Neural progenitor cell (in vitro differentiated cells): ENCODE measurements at places on chromosomes 6 and 20. TPM values are rescaled to one million over a fixed set of nuclear protein-coding genes. Genes with fewer than 3 reads are reported as not detected.

- H3K27ac ChIP-seq = peak overlapping the region; percentile 65
- no peaks in the 10 kb centered on the region for H3K36me3 ChIP-seq
- no peaks in the 10 kb centered on the region for H3K4me1 ChIP-seq
- DNase-seq = peak; percentile 82
- H3K27me3 ChIP-seq = no peaks in the 10 kb centered on the region
Measured at GRCh38 chr6:26284537-26285142, 80.4 kb upstream of the BTN3A2 start.

STMND1 gene
- total RNA-seq = not detected in 2 replicates

GRCh38 chr6:35093118-35093445 lies 48.1 kb downstream of the TCP11 start:
- no peaks in the 10 kb centered on the region for H3K27me3 ChIP-seq
- peaks cover 8% of the 10 kb centered on the region for H3K4me1 ChIP-seq
- no peak overlapping the region for H3K27ac ChIP-seq

PEX7 gene
- total RNA-seq = 16.7 and 16.9 TPM in 2 replicates

DEF6 gene
- 0.17 and 0.19 TPM in 2 replicates for total RNA-seq

OXT gene
- total RNA-seq = not detected in 2 replicates

DNA sequence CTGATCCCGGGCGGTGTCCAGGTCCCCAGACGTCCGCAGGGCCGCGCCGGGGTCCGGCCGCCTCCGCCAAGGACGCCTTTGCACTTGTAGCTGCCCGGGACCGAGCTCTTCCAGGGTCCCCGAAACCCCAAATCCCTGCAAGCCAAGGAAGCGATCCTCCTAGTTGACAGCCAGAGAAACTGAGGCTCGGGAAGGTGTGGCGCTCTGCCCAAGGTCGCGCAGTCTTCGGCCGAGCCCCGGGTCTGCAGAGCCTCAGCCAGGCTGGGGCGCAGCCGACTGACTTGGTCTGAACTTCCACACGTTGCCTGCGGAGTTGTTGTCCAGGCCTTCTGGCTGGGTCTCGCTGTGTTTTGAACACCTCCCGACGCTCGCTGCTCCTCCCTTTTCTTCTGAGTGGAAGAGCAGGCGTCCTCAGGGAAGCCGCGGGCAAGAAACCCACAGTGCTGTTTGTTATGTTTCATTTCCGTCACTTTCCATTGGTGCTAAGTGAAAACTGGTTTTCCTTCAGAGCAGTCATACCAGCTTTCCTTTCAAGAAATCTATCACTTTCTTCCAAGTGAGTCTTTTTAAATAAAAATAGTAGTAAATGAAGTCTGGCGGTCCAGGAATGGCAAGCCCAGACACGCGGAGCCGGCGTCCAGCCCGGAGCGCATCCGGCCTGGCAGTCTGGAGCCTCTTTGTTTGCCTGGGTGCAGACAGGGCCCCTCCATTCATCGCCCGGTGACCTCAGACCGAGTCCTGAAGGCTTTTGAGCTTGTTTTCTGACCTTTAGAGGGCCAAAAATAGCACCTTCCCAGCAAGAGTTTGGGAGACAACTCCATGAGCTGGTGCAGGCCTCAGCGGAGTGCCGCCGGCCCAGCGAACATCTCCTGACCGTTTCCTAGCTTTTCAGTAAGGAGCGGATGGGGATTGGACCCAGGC lies 698 bp downstream of the FAM210B start:
- H3K4me3 ChIP-seq = peak overlapping the region; percentile 81
- no peaks in the 10 kb centered on the region for H3K36me3 ChIP-seq
- H3K4me1 ChIP-seq = peaks cover 20% of the 10 kb centered on the region

DNA sequence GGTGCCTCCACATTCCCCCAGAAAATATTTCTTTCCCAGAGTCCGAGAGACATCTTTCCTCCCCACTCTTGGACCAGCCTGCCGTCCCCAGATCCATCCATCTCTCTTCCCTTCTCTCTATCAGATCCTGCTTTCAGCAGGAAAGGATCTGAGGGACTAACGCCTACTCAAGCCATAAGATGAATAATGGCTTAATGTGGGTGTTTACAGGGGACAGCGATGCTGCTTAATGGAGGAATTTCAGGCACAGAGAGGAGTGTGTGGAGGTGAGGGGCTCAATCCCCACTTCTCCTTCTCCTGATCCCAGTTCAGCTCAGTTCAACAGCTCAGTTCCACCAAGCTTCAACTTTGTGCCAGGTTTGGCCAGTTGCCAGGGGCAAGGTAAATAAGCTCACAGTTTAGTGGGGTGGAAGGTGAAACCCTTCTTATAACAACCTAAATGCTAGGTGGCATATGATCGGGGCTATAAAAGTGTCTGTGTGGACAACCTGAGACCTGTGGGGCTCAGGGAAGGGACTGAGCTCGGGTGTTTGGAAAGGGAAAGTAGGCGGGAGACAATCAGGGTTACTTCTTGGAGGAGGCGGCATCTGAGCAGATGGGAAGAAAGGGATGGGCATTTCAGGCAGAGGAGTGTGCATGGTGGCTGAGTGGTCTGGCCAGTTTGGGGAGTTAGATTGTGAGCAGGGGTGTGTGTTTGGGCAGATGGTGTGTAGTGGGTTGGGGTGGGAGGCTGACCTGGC lies 55.8 kb downstream of the CDH22 start:
- no peak for DNase-seq
- H3K4me1 ChIP-seq = peaks cover 13% of the 10 kb centered on the region
- no peak overlapping the region for H3K27ac ChIP-seq
- peaks cover 79% of the 10 kb centered on the region for H3K27me3 ChIP-seq
- no peak overlapping the region for H3K4me3 ChIP-seq

- no peaks in the 10 kb centered on the region for H3K36me3 ChIP-seq
- H3K4me3 ChIP-seq = no peak overlapping the region
- peak; percentile 77 for DNase-seq
Measured at GRCh38 chr6:63943826-63944225, 308.2 kb downstream of the PHF3 start.

DNA sequence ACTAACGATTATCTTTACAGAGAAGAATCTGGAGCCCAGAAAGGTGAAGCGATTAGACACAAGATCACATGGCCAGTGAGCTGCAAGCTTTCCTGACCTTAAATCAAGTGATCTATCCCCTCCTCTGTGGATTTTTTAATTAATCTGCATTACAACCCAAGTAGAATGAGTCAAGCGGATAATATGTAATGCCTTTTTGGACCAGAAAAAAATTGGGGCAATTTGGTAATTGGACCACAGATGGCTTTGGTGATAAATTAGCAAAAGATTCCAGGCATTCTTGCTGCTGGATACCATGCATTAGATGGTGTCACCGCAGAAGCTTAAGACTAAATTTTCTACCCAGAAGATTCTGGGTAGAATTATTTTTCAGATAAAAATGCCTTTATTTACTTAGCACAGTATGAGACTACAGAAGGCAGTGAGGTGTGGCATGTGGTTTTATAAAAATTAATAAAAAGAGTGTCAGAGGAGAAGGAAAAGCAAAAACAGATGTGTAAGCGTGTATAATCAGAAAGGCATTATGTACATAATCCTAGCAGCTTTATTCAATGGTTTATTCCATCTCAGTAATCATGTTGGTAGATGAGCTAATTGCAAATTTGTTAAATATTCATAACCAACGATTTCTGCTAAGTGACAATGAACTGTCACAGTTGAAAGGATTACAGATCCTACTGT lies 53.9 kb upstream of the PCSK2 start:
- DNase-seq = no peak
- H3K27ac ChIP-seq = no peak overlapping the region
- no peak overlapping the region for H3K4me3 ChIP-seq
- H3K27me3 ChIP-seq = no peaks in the 10 kb centered on the region

DNA sequence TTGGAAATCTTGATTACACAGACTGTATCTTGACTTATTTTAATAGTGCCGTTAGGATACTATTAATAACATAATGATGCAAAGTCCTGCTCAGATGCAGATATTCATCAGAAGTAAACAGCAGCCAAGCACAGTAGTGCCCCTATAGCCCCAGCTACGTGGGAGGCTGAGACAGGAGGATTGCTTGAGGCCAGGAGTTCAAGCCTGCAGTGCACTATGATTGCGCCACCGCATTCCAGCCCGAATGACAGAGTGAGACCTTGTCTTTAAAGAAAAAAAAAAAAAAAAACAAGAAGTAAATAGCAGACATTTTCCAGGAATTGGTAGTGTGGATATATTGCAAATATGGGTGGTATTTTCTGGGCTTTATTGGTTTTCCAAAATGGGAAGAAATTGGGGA lies 61.8 kb downstream of the TULP4 start:
- H3K4me1 ChIP-seq = peaks cover 12% of the 10 kb centered on the region
- DNase-seq = no peak
- H3K4me3 ChIP-seq = no peak overlapping the region
- no peaks in the 10 kb centered on the region for H3K36me3 ChIP-seq
- no peaks in the 10 kb centered on the region for H3K27me3 ChIP-seq

GRCh38 chr6:849075-849506 lies 156.2 kb upstream of the EXOC2 start:
- no peaks in the 10 kb centered on the region for H3K36me3 ChIP-seq
- no peak overlapping the region for H3K4me3 ChIP-seq
- no peak for DNase-seq
- no peaks in the 10 kb centered on the region for H3K27me3 ChIP-seq
- H3K4me1 ChIP-seq = no peaks in the 10 kb centered on the region

ADGRF1 gene
- total RNA-seq = not detected in 2 replicates

DNA sequence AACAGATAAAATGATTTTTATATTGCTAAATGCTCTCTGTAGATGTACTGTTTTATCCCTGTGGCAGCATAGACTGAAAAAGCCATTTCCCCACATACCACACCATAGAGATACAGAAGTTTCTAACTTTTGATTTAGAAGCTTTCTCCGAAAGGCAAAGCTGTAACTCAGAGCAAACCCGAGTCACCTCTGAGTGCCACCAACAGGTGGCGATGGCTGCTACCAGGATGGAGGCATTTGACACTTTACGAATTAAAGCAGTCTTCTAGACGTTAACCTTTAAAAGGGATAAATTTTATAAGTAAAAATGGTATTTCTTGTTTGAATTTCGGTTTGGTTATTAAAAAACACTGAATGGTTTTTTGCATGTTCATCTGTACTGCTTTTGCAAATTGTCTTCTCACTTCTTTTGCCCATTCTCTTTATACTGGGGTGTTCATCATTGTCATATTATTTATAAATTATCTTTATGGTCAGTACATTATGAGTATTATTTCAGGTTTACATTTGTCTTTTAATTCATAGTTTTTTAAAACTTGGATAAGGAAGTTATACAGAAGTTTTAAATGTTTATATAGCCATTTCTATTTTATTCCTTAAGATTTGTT lies 201.0 kb upstream of the CEP162 start:
- peak; percentile 70 for DNase-seq
- H3K4me1 ChIP-seq = peaks cover 28% of the 10 kb centered on the region
- no peaks in the 10 kb centered on the region for H3K36me3 ChIP-seq
- no peak overlapping the region for H3K27ac ChIP-seq
- no peaks in the 10 kb centered on the region for H3K27me3 ChIP-seq
- no peak overlapping the region for H3K4me3 ChIP-seq

- H3K36me3 ChIP-seq = no peaks in the 10 kb centered on the region
- no peak within 1 kb of the TSS for H3K4me3 ChIP-seq
- no peak within 1 kb of the TSS for H3K27ac ChIP-seq
- no peaks in the 10 kb centered on the region for H3K4me1 ChIP-seq
- H3K27me3 ChIP-seq = no peaks in the 10 kb centered on the region
- DNase-seq = no peak
Measured at GRCh38 chr20:17699931-17700351, at the start of gene BANF2. Gene BANF2 (plus strand): TSS chr20:17699966. CDS start chr20:17725026, 25,060 bp downstream.

GRCh38 chr6:19525673-19526072 lies 311.5 kb upstream of the ID4 start:
- no peak for DNase-seq
- H3K27me3 ChIP-seq = no peaks in the 10 kb centered on the region
- no peaks in the 10 kb centered on the region for H3K4me1 ChIP-seq
- H3K4me3 ChIP-seq = no peak overlapping the region

VSX1 gene
- not detected in 2 replicates for total RNA-seq

- no peak overlapping the region for H3K27ac ChIP-seq
- no peaks in the 10 kb centered on the region for H3K27me3 ChIP-seq
- no peak overlapping the region for H3K4me3 ChIP-seq
- H3K4me1 ChIP-seq = peaks cover 18% of the 10 kb centered on the region
Measured at GRCh38 chr20:51116765-51117686, 94.1 kb upstream of the KCNG1 start.

FAM209B gene
- total RNA-seq = not detected in 2 replicates

LY6G5C gene
- total RNA-seq = 0.09 TPM in 1 of 2 replicates, not detected in the other

IL17F gene
- total RNA-seq = not detected in 2 replicates

UBE2J1 gene
- 27.4 and 43.0 TPM in 2 replicates for total RNA-seq

GRCh38 chr6:22668307-22668706 lies 98.9 kb downstream of the HDGFL1 start:
- no peak overlapping the region for H3K4me3 ChIP-seq
- no peaks in the 10 kb centered on the region for H3K4me1 ChIP-seq

KIFC1 gene
- 93.9 and 179 TPM in 2 replicates for total RNA-seq

KIF25 gene
- 1.2 and 1.5 TPM in 2 replicates for total RNA-seq

GRCh38 chr6:98782772-98783171 lies 51.6 kb upstream of the POU3F2 start:
- no peaks in the 10 kb centered on the region for H3K36me3 ChIP-seq
- DNase-seq = no peak
- no peak overlapping the region for H3K27ac ChIP-seq

LRRC73 gene
- 0.37 TPM in 1 of 2 replicates, not detected in the other for total RNA-seq

C6orf58 gene
- total RNA-seq = not detected in 2 replicates

KCNG1 gene
- total RNA-seq = 2.2 and 11.4 TPM in 2 replicates

GRCh38 chr20:2005359-2005758 lies 11.5 kb upstream of the PDYN start:
- peaks cover 9% of the 10 kb centered on the region for H3K27me3 ChIP-seq
- no peak for DNase-seq
- H3K4me1 ChIP-seq = peaks cover 2% of the 10 kb centered on the region
- no peak overlapping the region for H3K4me3 ChIP-seq

GRCh38 chr6:72627539-72627938 lies 5.7 kb downstream of the KCNQ5 start:
- no peak for DNase-seq
- H3K27ac ChIP-seq = no peak overlapping the region
- H3K4me3 ChIP-seq = no peak overlapping the region
- H3K27me3 ChIP-seq = peaks cover 25% of the 10 kb centered on the region

DNA sequence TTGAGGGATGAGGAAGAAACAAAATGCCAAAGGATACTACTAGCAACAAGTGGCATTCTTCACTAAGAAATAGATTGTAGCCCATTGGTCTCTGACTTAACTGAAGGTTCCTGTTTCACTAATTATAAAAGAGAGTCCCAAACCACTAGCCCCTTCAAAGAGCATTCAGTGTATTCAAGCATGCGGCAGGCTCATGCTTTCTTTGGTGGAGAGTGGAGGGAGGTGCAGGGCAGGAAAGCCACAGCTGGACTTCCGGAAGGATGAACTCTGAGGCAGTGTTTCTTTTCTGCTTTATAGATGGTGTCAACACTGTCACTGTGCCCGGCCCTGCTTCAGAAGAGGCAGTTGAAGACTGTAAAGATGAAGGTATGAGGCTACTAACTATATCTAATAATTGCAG lies 636.1 kb downstream of the KIF16B start:
- no peaks in the 10 kb centered on the region for H3K36me3 ChIP-seq
- DNase-seq = peak; percentile 71
- no peaks in the 10 kb centered on the region for H3K27me3 ChIP-seq
- no peak overlapping the region for H3K4me3 ChIP-seq
- peaks cover 15% of the 10 kb centered on the region for H3K4me1 ChIP-seq
